ENCODE measurements at places on chromosomes 1 and 21.

DNA sequence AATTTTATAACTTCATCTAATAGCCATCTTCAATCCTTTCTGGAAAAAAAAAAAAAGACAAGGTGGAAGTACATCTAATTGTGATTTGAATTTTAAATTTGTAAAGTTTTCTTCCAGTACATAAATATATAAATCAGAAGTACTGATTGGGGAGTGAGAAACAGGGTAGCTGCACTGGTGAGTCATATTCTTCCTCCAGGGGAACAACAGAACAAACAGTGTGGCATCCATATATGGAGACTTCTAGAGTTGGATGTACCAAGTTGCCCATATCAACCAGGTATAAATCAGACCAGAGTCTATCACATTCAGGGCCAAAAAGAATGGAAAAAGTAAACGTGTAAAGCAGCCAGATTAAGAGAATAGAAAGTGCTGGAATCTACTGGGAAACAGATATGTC, 66.0 kb upstream of the NRIP1 start:
- no peak for DNase-seq

DNA sequence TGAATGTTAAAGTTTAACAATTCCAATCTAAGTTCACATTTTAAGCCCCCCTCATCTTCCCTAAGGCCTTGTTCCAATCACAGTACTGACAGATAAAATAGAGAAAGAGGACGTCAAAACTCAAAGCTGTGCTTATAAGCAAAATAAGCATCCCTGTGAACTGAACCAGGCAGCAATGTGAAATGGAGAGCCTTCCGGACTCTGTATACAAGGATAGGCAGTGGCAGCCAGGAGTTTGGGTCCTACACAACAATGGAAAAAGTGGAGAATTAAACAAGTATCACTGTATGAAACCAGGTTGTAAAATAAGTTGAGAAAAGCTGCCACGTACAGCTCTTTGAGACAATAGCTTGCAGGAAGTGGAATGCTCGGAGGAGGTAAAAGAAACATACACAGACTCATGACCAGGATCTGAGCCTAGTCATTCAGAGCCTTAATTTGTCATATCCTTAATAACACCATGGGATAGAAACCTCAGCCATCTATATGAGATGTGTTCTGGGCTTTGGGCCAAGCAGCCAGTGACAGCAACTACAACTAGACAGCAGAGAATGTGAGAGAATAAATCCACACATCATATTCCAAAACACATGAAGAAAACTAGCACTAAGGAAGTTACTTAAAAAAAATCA, 55.2 kb upstream of the PALMD start:
- DNase-seq: no peak

DNA sequence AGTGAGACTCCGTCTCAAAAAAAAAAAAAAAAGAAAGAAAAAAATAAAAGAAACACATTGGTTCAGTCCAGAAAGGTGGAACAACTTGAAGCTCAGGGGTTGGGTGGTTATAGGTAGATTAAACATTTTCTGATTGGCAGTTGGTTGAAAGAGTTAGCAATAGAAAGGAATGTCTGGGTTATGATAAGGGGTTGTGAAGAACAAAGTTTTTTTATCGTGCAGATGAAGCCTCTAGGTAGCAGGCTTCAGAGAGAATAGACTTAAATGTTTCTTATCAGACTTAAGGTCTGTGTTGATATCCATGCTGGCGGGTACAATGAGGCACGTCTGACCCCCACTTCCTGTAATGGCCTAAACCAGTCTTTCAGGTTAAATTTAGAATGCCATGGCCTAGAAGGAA, 45.0 kb upstream of the PDE9A start:
- no peak for DNase-seq

DNA sequence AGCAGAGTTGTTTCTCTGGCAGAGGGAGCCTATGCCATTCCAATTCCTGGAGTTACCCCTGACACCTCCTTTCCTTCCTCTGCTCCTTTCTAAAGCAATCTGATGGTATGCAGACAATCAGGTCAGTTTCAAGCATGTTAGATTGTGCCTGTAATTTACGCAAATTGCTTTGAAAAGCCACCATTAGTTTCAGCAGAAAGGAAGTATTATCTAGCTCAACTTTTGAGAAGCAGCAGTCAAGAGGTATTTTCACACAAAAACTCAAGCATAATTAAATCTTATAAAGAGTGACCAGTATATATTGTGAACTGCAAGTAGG, 2.2 kb downstream of the ERRFI1 start:
- no peak for DNase-seq

- DNase-seq: no peak
Measured at GRCh38 chr21:26171258-26172100, 909 bp upstream of the APP start.

DNA sequence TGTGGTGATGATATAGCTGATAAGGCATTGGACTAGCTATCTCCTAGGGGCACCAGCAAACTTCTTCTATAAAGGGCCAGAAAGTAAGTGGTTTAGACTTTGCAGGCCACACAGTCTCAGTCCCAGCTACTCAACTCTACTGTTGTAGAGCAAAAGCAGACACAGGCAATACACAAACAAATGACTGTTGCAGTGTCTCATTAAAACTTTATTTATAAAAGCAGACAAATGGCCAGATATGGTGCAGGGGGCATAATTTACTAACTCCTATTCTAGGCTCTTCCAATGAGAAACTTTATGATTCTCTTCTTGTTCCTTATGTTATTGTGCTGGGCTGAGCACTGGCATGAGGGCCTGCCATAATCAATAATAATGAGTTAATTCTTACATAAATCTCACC, 176.8 kb upstream of the POU3F1 start:
- no peak for DNase-seq

DNA sequence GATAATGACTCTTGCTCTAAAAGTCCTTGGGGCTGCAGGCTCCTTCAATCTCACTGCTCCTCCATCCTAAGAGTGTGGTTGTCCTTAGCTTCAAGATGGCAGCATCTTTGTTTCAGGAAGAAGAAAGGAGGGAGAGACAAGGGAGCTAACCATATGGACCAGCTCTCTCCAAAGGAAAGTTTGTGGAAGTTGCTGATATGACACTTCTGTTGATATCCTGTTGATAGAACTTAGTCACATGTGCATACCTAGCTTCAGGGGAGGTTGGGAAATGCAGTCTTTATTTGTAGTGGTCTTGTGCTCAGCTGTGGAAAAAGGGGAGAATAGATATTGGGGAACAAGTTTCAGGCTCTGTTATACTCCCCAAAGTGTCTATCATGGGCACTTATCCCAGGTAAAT, 186.9 kb downstream of the GIPC2 start:
- DNase-seq: no peak

- no peak for DNase-seq
Measured at GRCh38 chr1:176241385-176242015, 34.4 kb upstream of the COP1 start.

DNA sequence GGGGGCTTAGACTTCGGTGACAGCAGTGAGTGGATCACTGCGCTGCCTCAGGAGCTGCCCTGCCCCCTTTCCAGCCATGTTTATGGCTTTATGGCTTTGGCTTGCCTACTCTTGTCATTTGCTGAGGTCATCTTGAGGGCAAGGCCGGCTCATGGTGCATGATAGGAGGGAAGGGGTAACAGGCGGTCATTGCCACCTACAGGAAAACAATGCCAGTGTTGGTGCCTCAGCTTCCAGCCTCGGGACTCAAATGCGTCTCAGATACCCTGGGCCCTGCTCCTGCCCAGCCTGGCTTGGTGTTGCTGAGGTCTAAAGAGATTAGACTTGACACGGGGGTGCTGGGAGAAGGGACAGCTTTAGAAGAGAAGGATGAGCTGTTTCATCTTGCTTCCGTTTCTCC, 14.5 kb downstream of the KDF1 start:
- DNase-seq: no peak

DNA sequence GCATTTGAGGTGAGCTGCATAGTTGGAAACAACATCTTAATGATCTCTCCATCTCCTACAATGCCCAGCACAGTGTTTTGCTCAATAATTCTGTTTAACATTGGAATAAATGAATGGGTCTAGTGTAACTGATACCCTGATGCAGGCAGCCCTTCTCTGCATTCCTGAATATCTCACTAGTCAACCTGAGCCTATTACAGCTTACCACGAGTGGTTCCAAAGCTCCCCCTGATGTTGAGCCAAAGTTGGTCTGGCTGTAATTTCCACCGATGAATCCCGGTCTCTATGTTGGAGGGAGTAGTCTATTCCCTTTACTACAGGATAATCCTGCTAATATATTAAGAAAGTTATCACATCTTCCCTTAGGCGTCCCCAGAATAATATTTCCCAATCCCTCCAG, 63.8 kb downstream of the ZBTB18 start:
- no peak for DNase-seq

GRCh38 chr1:16918371-16918770, 3.4 kb upstream of the CROCC start:
- no peak for DNase-seq
